ENCODE measurements at places on chromosomes 5 and 9.

DNA sequence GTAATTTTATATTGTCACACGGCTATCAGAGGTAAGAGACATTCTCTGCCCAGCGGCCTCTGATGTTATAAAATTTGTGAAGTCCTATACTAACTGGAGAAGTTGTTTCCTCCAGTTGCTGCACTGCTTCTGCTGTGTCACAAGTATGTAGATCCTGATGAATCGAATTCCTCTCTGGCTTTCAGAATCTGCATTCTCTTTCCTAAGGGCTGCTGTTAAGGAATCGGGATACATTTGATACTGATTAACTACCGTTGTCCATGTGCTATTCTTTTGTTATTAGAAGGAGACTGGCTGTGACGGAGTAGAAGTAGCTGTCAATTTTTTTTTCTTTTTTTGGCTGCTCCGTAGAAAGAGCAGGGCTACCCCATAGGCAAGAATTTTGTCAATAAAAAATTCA, 81.7 kb upstream of the LRRC70 start:
- DNase-seq: no peak

DNA sequence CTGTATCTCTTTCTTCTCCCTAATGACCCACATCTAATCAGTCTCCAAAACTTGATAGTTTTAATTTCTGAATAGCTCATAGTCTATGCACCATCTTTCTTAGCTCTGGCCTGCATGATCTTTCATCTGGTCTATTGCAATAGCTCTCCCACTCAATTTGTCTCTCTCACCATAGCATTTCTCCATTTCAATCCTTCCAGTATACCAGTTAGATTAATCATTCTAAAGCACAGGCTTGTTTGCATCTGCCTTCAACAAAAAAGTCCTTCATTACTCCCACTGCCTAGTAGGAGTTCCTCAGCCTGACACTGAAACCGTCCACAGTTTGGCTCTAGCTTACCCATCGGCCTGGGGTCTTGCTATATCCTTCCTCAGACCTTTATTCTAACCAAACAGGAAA, 344.9 kb downstream of the ENC1 start:
- no peak for DNase-seq

DNA sequence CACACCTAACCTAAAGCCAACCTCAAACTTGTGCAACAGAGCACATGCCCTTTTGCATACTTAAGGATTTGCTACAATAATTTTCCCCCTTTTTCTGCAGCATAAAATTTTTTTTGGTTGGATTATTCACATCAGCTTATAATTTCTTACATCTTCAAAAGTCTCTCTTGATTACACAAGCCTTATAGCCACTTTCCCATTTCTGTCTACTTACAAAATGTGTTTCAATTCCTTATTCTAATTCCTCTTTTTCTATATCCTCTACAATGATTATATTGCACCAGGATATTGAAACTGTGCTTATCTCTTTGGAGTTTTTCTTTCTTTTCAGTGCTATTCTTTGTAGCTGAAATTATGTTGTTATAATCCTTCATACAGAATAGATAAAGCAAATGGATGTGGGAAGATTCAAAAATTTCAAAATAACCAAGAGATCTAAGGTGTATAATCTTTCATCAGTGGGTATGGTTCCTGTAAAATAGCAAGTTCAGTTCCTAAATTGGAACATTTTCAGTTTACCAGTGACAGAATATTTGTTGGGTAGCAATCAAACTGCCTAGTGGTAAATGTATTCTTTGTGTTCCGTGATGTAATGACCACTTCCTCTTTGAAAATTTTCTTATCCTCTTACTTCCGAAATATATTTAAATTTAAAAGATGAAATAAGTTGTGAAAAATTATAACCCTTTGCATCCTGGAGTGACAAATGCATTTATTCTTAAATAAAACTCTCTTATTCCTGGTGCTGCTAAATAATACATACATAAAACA, 386.8 kb upstream of the CHD1 start:
- DNase-seq: no peak

DNA sequence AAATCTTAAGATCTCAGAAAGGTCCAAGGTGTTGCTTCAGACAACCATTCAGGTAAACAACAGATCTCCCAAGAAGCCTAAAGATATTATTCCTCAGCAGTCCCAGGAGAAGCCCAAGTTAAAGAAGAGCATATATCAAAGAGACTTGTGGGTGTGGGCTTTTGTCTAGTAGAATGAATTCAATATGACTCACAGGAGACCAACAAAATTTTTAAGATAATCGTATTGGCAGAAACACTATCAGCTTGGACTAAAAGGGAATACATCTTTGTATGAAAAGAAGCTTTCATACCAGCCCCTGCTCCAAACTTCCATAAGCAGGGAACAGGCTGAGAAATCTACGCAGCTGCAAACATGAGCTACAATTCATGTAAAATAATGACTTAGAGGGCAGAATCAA, 10.2 kb downstream of the CTNNAL1 start:
- no peak for DNase-seq

- no peak for DNase-seq
These were observed 36.1 kb downstream of the MRPL36 start for GRCh38 chr5:1763548-1763911.

- no peak for DNase-seq
These were observed 328.6 kb downstream of the ENC1 start for GRCh38 chr5:74311961-74312360.

All from stimulated activated CD8-positive, alpha-beta memory T cell treated with anti-CD3 and anti-CD28 coated beads, Interleukin-4, amount 100 ng/mL, for 1 hour (primary cell).